Aorta (tissue), 5 donors: ENCODE measurements at places on chromosomes 6 and 20. TPM values are rescaled to one million over a fixed set of nuclear protein-coding genes. Genes with fewer than 3 reads are reported as not detected.
A peak's percentile ranks its signal among the peaks of the same experiment; 100 is the strongest.

MTFR2 gene
- 0.56 TPM for polyA plus RNA-seq

CD83 gene
- polyA plus RNA-seq: 9.6 TPM

RGS17 gene
- 2.3 TPM for polyA plus RNA-seq

RIPPLY2 gene
- polyA plus RNA-seq: 0.05 TPM

MATN4 gene
- polyA plus RNA-seq: 0.18 TPM

TMEM170B gene
- 1.5 TPM for polyA plus RNA-seq

TRIM15 gene
- 1.6 TPM for polyA plus RNA-seq

DNA sequence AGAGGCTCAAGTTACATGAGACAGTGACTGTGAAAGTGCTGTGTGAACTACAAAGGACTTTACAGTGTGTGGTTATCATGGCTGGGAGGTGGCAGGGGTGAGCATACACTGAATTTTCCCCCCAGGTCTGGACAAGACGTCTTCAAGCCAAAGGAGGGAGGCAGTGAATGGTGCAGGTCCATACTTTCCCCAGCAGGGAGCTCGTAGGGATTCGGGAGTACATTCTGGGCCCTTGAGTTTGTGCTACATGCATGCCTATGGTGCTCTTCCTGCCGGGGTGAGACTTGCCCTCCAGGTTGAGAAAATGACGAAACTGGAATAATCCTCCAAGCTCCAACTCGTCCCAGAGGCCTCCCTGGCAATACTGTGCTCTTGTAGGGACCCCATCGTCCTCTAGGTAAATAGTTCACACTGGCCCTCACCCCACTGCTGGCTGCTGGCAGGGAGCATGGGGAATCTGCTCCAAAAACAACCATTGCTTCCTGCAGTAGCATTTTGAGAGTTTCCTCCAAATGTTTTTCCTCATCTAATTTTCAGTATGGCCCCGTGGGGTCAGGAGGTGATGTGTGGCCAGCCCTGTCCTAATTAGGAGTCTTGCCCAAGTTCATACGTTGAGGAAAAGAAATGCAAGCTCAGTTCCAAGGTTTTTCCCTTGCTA is 57.6 kb downstream of the ZNF831 start:
- DNase-seq: no peak

DNA sequence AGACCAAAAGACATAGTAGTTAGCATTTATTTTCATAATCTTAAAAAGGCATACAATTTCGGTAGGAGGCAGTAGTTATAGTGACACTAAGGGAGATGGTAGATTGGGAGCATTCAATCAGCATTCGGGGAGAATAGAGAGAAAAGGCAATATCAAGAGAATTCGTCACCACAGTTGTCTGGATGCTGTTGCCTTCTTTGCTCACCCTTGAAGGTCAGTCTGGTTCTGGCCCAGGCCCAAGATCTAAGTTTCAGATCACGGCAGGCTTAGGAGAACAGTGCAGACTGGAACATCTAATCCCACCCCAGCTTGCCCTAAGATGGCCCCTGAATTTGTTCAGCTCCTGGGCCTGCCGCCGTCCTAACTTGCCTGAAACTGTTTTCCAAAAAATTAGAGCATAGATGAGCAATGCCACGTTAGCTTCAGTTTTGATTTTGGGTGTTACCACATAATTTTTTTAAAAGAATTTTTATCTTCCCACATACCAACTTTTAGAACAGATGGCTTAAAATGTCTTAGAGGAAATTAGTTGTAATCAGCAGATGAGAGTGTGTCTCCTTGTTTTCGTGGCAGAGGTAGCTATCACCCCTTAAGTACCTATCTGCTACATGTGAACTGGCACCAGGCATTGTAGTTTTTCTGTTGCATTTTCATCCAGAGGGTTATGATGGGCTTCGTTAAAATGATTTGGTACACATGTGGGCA is 8.3 kb upstream of the CEP85L start:
- no peak for DNase-seq

DNA sequence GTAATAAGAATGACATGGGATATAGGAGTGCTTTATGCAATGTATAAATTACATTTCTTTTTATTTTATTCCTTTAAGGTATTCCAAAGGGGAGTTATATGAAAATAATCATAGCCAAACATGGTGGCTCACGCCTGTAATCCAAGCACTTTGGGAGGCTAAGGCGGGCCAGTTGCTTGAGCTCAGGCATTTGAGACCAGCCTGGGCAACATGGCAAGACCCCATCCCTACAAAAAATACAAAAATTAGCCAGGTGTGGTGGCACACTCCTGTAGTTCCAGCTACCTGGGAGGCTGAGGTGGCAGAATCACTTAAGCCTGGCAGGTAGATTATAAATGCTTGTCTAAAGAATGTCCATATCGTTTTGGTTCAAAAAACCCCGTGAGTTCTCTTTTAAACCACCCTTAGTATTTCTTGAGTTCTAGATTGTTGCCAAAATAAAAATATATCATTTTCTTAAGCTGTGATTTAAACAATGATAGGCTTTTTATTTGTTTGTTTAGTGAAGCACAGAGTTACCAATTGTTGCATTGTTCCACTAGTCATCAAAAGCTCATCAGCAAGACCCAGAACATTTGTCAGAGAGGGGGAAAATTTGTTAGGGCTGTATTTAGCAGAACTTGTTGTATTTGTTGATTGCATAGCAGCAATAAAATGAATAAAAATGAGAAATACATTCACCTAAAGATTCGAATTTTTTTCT is 146.2 kb downstream of the KHDC1L start:
- DNase-seq: no peak

- DNase-seq: no peak
Observed at GRCh38 chr20:41116282-41116956, 20.9 kb upstream of the PLCG1 start.

- no peak for DNase-seq
Observed at GRCh38 chr20:1327827-1328679, 886 bp downstream of the SDCBP2 start.

GRCh38 chr6:154555073-154555677 is 44.7 kb upstream of the CNKSR3 start:
- DNase-seq: no peak

DNA sequence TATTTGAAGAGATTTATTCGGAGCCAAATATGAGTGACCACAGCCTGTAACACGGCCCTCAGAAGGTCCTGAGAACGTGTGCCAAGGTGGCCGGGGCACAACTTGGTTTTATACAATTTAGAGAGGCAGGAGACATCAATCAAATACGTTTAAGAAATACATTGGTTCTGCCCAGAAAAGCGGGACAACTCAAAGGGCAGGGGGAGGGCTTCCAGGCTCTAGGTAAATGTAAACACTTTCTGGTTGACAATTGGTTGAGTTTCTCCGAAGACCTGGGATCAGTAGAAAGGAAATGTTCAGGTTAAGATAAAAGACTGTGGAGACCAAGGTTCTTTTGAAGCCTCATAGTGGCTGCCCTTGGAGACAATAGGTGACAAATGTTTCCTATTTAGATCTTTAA is 18.9 kb upstream of the KIF25 start:
- DNase-seq: no peak

DNA sequence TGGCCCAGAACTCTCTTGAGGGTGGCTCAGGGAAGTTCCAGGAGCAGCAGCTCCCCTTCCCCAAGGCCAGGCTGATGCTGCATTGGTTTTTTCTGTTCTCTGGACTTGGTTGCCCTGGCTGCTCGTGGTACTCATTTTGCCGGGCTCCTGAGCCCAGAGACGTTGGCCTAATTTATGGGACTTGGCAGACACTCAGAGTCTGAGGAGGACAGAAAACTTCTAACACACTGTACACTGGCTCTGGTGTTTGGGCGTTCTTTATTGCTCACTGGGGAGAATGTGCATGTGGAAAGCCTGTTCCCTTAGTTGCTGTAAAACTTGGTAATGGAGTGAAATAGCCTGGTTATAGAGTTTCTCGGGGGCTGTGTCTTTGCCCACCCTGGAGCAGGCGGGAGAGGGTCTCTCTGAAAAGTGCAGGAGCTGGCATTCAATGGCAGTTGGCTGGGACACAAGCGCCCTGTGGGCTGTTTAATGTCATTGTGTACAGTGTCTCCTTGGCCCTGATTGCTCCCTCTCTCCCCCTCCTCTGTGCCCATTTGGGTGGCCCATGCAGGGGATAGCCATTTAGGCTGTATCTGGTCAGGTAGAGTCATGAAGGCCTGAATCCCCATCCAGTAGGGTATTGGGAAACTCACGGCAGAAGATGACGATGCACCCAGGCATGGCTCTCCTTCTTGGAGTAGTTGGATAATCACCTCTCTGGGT is 109.3 kb downstream of the CDC5L start:
- no peak for DNase-seq

GRCh38 chr20:32433311-32434021 is 75.3 kb downstream of the ASXL1 start:
- DNase-seq: no peak

DNA sequence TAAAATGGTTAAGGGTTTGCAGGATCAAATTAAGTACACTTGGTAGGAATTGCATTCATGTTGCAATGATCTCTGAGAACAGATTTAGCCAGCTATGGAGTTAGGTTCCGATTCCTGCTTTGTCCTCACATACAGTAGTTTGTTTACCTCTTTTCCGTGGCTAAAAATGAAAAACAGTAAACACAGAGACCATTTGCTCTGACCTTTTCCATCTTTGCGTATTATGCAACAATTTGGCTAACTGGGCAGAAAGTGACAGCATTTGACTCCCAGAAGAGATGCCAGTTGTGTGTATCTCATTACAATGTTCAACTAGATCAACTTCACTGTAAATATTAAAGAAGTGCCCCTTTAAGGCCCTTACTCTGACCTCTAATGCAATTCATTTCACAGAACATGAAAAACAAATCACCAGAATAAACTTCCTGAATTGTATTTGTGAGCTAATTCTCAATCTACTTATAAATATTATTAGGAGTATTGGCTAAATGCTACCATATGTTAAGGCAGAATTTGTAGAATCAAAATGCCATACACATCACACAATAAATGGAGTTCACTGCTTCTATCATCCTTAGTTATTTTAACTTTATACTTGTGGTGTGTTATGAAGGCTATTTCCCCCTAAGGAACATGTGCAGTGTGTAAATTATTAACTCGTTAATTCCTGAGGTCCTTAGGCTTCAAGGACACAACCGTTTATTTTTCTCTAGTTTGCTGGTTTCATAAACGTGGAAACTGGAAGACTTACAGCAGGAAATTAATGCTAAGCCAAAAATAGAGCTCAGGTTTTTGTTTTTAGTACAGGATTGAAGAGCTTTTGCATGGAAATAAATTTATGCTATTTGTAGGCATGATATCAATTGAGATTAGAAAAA is 380.7 kb upstream of the CITED2 start:
- no peak for DNase-seq

- DNase-seq: no peak
Observed at GRCh38 chr6:11202513-11203305, 29.8 kb downstream of the NEDD9 start.

- DNase-seq: no peak
Observed at GRCh38 chr6:124073021-124073420, 269.4 kb downstream of the NKAIN2 start.

DNA sequence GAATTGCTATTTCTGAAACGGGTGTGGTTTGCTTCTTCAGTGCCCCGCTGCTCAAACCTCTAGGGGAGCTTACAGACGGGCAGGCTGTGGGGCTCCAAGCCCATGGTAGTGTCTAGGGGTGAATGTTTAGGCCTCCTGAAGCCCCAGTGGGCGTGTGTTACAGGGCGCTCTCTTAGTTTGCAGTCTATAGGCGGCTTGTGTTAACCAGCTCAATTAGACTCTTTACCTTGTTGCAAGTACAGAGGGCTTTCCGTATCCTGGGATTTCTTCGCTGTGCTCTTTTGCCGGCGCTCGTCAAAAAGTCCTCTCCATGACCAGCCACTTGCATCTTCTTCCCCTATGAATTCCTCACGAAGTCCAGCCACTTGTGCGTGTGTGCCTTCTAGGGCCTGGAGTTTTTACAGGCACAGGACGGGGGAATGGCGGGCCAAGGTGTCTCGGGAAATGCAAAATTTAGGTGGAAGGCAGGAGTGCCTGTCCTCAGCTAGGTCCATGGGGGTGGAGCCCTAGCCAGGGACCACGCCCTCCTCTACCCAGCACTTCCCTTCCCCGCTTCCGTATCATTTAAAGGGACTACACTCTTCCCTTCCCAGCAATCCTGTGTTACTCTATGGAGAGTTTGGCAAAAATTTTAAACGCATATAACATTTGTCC is 94.5 kb downstream of the HTR1B start:
- peak; percentile 49 for DNase-seq

GRCh38 chr6:117389227-117390057 is 36.3 kb downstream of the ROS1 start:
- DNase-seq: no peak
